Hindlimb muscle (tissue), 1 donor: ENCODE measurements at places on chromosomes 3 and 15. TPM values are rescaled to one million over a fixed set of nuclear protein-coding genes. Genes with fewer than 3 reads are reported as not detected.

The ISLR gene
- polyA plus RNA-seq, result 152 TPM

The DUOX1 gene
- polyA plus RNA-seq, result 1.8 TPM

The ALDH1A2 gene
- 18.5 TPM for polyA plus RNA-seq

The SERPINI2 gene
- polyA plus RNA-seq, result 0.36 TPM

The CRYGS gene
- polyA plus RNA-seq, result 3.5 TPM

- DNase-seq, result peak; percentile 82
These were observed 32.2 kb downstream of the ATP10A start for GRCh38 chr15:25830844-25831451.

GRCh38 chr3:124587053-124587408 is 143.2 kb upstream of the UMPS start:
- DNase-seq, result no peak

GRCh38 chr3:142120707-142121106 is 28.6 kb downstream of the TFDP2 start:
- peak; percentile 56 for DNase-seq

- DNase-seq, result no peak
These were observed 17.1 kb downstream of the ADCY5 start for GRCh38 chr3:123431658-123432324.

DNA sequence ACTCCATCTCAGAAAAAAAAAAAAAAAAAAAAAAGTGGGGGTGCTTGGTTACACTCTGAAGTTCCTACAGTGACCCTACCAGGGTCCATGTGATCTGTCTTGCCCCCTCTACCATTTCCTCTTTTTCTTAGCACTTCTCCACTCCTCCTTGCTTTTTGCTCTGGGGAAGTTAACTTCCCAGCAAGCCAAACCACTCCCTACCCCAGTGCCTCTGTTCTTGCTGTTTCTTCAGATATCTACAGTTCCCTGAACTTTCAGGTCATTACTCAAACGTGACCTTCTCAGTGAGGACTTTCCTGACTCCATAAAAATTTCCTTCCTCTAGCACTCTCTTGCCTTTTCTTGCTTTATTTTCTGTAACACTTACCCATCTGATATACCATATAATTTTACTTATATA is 61.1 kb upstream of the GCNT3 start:
- no peak for DNase-seq

DNA sequence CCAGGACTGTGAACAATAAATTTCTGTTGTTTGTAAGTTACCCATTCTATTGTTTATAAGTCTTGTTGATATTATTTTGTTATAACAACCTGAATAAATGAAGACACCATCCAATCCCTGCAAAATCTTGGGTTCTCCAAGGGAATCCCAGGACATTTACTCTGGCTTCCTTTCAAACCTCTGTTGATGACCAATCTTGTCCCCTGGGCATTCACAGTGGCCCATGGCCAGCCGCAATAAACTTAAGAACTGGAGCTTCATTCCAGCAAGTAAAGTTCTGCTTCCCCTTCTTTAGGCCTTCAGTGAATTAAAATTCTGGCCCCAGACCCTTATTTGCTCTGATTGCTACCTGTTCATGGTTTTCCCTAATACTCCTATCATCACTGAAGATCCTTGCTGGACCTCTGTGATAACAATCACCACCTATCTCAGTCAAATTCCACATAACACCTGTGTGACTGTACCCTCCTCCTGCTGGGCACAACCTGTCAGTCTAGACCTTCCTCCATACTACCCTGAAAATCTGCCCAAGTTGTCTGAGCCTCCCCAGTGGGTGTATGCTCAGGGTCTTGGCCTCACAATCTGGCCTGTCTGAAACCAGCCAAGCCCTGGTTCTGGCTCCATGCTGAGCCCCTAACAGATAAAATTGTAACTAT is 153.1 kb downstream of the SEMA6D start:
- no peak for DNase-seq

DNA sequence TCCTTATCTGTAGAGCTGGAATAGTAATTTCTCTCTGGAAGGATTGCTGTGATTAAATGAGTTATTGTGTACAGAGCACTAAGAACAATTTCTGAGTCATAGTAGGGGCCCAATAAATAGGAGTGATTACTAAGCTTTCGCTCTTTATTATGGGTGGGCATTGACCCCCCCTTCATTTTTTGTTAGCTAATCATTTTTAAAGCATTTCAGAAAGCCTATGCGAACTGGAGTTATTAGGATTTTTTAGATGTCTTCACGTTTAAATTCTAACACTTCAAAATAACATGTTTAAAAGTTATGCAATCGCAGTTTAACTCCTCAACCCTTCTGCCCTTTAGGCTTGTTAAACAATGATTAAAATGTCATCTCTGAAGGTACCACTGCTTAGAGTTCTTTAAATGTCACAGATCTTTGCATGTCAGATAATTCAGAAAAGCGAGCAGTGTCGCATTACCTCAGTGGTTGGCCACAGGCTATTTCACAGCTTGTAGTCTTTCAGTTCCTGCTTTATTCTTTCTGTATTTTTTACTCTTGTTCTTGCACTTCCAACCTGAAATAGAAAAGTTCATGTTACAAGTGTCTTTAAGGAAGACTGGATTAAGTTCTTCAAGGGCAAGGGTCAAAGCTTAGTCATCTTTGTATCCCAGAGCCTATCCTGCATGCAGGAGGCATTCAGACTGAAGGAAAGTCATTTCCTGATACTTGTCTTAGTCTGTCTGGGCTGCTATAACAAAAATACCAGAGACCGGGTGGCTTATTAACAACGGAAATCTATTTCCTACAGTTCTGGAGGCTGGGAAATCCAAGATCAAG is 102.9 kb downstream of the FNDC3B start:
- no peak for DNase-seq

DNA sequence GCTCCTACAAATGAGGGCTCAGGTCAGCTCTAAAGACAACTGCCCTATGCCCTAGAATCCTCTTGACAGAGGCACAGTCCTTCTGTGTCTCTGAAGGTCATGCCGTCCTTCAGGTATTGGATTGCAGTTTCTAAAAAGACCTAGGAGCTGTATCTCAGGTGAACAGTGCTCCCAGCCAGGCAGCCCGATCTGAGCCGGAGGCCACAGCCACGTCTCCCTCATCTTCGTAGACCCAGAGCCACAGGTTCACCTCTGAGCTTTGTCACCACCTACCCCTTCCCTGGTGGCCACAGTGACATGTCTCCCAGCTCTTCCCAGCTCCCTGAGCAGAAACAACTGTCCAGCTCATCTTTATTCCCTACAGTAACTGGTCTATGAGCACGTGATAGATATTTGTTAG is 228.0 kb downstream of the VPS13C start:
- DNase-seq, result no peak
